Iris pigment epithelial cell (primary cell): ENCODE measurements at places on chromosomes 2 and 18.

GRCh38 chr2:109123586-109124201 is 5.3 kb upstream of the SH3RF3 start:
- no peak for DNase-seq

DNA sequence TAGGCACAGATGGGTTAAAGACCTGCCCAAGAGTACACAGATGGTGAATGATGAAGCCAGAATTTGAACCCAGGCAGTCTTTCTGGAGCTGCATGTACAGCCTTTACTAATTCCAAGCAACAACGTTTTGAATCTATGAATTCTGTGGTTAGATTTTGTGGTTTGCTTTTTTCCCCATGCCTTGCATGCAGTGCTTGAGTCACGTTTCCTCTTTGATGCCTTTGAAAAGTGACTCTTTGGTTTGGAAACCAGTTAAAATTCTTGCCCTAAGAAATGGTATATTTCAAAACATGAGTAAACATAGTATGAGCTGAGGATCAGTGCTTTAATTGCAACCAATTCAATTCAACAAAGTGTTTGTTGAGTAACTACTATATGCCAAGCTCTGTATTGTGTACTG is 48.2 kb upstream of the PPM1B start:
- peak; percentile 93 for DNase-seq

GRCh38 chr2:131132729-131133128 is 27.6 kb downstream of the PLEKHB2 start:
- DNase-seq = no peak

DNA sequence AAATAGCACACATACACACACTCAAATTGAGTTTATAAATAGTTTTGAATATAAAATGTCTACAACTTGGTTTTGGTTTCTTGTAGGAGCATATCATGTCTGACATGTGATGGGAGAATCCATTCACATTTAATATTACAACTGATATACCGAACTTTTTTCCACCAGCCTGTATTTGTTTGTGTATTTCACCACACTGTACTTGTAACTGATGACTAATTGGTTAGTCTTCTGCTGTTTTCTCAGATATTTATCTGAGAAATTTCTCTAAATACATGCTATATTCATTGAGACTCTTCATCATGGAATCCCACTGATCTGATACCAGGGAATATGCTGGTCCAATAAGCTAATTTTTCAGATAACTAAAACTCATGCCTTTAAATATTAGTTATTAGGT is 56.3 kb upstream of the UBXN4 start:
- peak; percentile 88 for DNase-seq

DNA sequence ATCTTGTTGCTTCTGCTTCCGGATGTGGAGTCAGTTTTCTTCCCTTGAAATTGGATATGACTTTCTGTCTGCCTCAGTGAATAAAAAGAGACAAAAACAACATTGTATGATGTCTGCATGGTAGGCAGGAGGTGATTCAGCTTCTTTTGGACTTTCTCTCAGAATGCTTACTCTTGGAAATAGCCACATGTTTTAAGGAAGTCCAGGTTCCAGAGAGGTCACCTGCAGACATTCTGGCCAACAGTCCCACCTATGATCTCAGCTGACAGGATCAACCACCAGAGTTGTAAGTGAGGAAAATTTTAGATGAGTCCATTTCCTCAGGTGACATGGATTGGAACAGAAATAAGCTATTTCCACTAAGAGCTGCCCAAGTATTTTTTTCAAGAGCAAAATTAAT is 508.7 kb upstream of the FAM98A start:
- DNase-seq = peak; percentile 4

- DNase-seq = peak; percentile 25
Measured at GRCh38 chr2:17879137-17879912, 858 bp downstream of the KCNS3 start.

GRCh38 chr18:6257950-6258349 is 156.8 kb downstream of the L3MBTL4 start:
- no peak for DNase-seq

DNA sequence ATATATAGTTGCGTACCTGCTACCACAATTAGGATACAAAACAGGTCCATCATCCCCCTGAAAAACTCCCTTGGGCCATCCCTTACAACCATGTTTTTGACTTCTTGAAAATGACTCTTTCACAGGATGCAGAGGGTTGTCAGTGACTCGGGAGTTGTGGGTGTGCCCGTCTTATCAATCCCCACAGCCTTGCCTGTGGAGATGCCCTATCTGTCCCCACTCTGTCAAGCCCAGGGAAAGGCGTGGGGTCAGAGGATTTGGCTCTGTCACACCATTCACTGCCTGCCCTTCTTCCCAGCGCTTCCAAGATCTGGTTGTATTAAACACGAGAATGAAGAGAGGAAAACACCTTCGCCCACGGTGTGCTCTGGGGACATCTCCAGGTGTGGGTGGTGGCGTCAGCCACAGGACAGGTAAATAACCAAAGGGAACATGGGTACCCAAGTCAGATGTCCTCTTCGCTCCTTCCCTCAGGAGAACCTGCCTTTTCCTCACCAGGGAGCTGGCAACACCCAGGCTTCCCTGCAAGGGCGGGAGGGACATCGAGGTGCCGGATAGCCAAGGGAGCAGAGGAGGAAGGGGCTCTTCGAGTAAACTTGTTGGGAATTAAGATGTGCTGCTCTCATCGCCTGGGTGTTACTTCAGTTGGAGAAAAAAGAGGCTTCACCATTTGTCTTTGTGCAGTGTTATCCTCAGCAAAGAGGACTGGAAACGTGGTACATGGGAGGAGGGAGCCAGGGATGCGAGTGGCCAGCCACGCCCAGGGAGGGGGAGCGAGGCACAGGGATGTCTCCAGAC is 100.3 kb downstream of the B3GNT2 start:
- DNase-seq = no peak

GRCh38 chr2:142926445-142926844 is 49.0 kb downstream of the KYNU start:
- no peak for DNase-seq

GRCh38 chr2:86211033-86211795 is 12.0 kb downstream of the MRPL35 start:
- DNase-seq = no peak

- no peak for DNase-seq
Measured at GRCh38 chr18:25261768-25262167, 90.2 kb downstream of the ZNF521 start.

DNA sequence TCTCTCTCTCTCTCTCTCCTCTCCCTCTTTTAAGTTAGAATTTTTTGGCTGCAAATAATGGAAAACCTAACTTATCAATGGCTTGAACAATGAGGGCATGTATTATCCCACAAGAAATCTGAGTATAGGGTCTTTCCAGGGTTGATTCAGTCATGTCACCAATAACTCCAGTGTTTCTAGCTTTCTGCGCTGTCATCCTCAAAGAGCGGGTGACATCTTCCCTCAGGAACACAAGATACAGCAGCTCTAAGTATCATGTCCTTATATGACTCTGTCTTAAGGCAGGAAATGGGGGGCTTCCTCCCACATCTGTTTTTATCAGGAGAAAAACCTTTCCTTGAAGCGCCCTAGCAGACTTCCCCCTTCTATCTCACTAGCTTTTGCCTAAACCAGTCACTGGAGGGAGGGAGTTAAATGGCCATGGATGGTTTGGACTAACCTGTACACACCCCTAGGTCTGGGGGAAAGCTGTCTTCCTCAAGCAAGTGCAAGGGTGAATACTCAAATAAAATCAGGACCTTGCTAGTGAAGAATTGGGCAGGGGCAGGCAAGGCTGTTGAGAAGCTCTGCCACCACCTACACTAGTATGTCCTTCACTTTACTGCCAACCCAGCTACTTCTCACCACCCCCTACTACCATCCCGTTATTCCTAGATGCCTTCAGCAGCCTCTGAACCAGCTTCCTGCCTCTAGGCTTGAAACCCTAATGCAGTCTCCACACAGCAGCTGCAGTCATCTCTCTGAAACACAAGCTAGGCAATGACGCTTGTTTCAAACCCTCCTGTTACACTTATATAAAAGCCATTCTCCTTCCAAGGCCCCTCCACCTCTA is 7.5 kb upstream of the TUBA4A start:
- no peak for DNase-seq

DNA sequence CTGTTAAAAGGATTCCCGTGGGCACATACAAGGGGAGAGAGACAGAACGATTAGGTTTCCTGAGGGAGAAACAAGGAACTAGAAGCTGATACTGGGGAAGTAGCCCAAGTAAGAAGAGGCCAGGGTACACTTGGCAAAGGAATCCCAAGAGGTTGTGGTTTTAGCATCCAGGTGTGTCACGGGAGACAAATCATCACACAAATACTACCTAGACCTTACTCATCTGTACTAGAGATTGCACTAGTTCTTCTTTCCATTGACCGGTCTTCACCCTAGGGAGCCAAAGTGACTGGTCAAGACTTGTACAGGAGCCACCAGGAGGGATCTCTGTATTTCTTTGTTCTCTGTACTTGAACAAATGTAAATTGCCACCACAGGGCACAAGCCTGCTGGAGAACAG is 14.2 kb upstream of the NR4A2 start:
- DNase-seq = no peak

- no peak for DNase-seq
Measured at GRCh38 chr2:152583512-152584229, 133.6 kb downstream of the PRPF40A start.

DNA sequence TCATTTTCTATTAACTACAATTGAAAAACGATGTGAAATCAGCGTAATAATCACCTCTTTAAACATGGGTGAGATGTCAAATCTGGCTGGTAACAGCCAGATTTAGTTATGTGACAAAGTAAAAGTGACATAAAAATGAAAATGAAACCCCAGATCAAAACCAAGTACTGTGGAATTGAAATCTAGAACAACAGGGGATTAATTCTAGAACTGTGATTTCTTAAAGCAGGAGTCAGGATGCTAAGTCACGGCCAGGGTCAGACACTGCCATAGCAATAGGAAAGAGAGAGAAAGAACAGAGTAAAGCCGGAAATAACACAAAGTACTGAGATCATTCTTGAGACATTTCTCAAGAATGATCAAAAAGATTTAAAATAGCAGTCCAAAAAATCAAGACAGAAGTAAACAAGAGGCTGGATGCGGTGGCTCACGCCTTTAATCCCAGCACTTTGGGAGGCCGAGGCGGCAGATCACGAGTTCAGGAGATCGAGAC is 1183.7 kb upstream of the NXPH2 start:
- DNase-seq = no peak
